ENCODE measurements at places on chromosomes 7 and 10. TPM values are rescaled to one million over a fixed set of nuclear protein-coding genes. Genes with fewer than 3 reads are reported as not detected.
A peak's percentile ranks its signal among the peaks of the same experiment; 100 is the strongest.

- ATAC-seq, result no peak
These were observed 117.4 kb upstream of the POM121L12 start for GRCh38 chr7:52917982-52918578.

- no peak for ATAC-seq
These were observed 123.8 kb upstream of the VKORC1L1 start for GRCh38 chr7:65749039-65749438.

GRCh38 chr10:11600280-11600679 is 11.2 kb downstream of the USP6NL start:
- ATAC-seq, result no peak

DNA sequence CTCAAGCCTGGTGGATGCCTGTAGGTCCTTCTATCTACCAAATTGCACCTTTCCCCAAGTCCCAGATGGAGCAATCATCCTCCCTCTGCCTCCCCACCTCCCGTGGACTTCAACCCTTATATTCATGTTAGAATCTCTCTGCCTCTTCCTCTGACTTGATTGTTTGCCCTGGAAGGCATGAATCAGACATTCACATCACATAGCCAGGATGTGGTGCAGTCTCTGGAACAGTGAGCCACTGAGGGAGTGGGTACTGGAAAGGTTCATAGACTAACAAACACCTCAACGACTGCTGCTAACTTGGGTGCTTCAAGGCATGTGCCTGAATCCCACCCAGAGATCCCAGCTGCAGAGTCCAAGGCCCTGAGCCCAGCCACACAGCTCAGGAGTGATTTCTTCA is 494.0 kb downstream of the TNS3 start:
- ATAC-seq, result no peak

DNA sequence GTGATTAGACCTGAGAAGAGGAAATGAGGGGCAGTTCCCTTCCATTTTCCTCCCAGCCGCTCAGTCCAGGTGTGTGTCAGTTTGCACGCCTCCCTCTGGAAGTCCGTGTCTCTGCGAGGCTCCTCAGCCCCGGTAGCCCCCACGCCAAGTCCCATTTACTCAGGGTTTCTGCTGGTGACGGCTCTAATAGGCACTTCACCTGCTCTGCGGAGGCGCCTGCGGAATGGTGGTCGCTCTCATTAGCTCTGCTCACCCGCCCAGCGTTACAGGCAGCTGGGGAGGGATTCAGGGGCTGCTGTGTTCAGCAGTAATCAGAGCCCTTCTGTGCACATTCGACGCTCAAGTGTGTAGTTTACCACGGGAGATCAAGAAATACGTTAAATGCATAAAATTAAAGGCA is 179.9 kb downstream of the MGMT start:
- ATAC-seq, result no peak

GRCh38 chr10:12420530-12421120 is 71.3 kb downstream of the CAMK1D start:
- ATAC-seq, result no peak

GRCh38 chr7:101924171-101924570 is 106.7 kb downstream of the CUX1 start:
- peak; percentile 99 for ATAC-seq

DNA sequence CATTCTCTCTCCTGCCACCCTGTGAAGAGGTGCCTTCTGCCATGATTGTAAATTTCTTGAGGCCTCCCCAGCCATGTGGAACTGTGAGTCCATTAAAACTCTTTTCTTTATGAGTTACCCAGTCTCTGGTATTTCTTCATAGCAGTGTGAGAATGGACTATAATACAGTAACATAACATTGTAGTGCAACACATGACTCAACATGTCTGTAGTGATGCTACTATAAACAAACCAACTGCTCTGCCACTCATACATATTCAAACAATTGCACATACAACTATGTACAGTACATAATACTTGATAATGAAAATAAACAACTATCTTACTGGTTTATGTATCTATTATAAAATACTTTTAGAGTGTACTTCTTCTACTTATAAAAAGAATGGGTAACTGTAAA is 7.1 kb downstream of the ATOH7 start:
- no peak for ATAC-seq

DNA sequence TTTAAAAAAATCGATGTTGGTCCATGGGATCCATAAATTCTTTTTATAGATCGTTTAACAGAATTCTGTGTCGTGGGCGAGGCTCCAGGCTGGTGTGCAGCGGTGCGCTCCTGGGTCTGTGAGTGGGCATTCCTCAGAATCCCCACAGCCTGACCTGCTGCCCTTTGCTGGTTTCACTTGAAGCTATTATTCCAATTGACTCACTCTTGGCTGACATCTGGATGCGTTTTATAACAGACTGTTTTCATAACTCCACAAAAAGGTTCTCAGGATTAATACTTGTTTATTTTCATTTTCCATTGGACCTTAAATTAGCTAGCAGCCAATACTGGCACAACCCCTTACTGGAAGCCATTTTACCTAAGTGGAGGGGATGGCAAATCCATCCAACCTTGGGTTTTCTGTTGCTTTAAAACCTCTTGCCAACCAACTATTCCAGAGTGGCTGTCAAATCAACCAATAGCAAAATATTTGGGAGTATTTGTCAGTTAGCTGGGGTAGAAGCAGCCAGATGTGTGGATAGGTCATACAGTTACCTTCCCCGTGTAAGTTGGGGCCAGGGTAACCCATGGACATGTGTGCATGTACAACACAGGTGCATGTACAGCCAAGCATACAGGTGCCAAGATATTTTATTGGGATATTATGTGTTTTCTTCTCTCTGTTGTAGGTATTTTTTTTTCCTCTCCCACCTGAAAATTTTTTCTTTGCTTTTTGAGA is 160.7 kb upstream of the ZNF32 start:
- ATAC-seq, result no peak

DNA sequence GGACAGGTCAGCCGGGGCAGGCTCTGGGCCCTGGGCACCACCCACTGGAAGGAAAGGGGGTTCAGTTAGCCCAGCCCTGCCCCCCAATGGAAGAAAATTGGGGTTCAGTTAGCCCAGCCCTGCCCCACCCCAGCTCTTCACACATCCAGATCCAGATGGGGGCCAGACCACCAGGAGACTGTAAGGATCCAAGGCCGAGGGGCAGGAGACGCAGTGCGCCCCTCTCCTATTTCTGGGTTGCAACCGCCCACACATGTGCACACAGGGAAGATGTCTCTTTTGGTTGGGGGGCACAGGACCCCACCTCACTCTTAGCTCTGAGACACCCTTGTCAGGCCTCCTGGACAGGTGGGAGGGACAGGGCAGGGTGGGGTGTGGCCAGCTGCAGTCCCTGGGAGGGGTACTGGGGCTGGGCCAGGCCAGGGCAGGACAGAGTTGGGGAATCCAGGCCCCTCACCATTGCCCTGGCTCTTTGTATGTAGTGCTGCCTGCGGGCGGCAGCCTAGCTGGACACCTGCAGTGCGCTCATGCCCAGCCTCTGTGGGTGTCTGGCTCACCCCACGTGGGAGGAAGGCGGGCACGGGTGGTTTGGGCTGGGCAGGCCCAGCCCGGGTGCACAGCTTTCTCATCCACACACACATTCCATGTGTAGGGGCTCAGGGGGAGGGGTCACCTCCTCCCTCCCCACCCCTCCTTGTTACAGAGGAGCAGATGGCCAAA is 141.2 kb downstream of the LHPP start:
- no peak for ATAC-seq

- peak; percentile 14 for ATAC-seq
These were observed 2.8 kb downstream of the GIMAP5 start for GRCh38 chr7:150740053-150740452.

DNA sequence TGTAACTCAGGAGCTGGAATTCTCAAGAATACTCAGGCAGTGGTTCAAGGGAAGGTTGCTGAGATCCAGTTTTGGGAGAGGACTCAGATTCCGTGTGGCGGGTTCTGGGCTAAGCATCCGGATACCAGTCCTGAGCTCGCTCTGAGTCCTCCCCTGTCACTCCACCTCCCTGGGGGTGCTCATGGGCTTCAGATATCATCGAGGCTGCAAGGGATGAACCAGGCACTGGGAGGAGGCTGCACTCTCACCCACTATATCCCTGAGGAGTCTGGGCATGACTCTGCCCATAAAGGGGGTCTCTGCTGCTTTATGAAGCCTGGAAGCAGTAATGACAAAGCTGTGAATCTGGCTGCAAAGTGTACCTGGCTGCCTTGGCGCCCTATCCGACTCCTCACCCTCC is 188.5 kb downstream of the TNS3 start:
- ATAC-seq, result no peak

GRCh38 chr7:124784879-124785818 is 19.6 kb upstream of the GPR37 start:
- no peak for ATAC-seq

GRCh38 chr7:7859411-7859810 is 109.2 kb upstream of the GLCCI1 start:
- no peak for ATAC-seq

- ATAC-seq, result no peak
These were observed 952 bp downstream of the DNMBP start for GRCh38 chr10:100008708-100009282.

- no peak for ATAC-seq
These were observed 148.0 kb upstream of the NRP1 start for GRCh38 chr10:33482486-33482885.

GRCh38 chr7:148487912-148488311 is 102.7 kb upstream of the C7orf33 start:
- no peak for ATAC-seq

DNA sequence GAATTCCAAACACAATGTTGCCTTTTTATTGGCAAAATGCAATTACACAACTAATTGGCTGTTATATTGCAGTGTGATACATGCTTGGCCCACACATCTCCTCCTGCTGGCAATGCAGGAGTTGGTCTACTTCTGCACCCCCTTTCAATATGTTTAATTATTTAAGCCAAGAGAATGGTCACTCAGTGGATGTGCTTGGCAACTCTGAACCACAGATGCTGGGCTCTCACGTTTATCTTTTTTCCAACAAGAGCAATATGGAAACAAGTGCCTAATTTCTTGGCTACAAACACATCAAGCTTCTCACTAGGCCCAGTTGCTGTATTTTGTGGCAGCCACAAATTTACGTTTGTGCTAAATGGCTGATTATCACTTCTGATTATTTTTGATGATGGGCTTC is 1149.2 kb upstream of the CELF2 start:
- no peak for ATAC-seq

- no peak for ATAC-seq
These were observed 12.8 kb upstream of the GPR15LG start for GRCh38 chr10:84160663-84161362.

GRCh38 chr7:4621396-4621795 is 60.7 kb upstream of the FOXK1 start:
- ATAC-seq, result no peak

GRCh38 chr10:32400961-32401360 is 45.0 kb upstream of the CCDC7 start:
- no peak for ATAC-seq

GRCh38 chr7:44145969-44146911 is 5.1 kb upstream of the MYL7 start:
- ATAC-seq, result peak; percentile 82

GRCh38 chr7:116711790-116712189 is 39.8 kb downstream of the MET start:
- ATAC-seq, result no peak

Gene SPDYE1
- total RNA-seq, result not detected

Gene PNLIPRP2
- not detected for total RNA-seq

Gene EPHA1
- total RNA-seq, result 1.8 TPM

Gene FIGNL1
- 62.5 TPM for total RNA-seq

Gene PNLIPRP3
- total RNA-seq, result not detected

Gene PAX4
- total RNA-seq, result not detected

Gene RELN
- not detected for total RNA-seq

Gene PCDH15
- total RNA-seq, result not detected

Gene EXOC4
- total RNA-seq, result 62.3 TPM

Gene AKR1E2
- total RNA-seq, result 3.7 TPM

Gene SPDYE8
- not detected for total RNA-seq

Gene SLC35G1
- 3.4 TPM for total RNA-seq

Gene HERPUD2
- 25.3 TPM for total RNA-seq

Gene OR2A42
- not detected for total RNA-seq

Gene TDRD1
- total RNA-seq, result 0.09 TPM

Gene COL28A1
- 0.11 TPM for total RNA-seq

Gene MARVELD1
- 2.0 TPM for total RNA-seq

Gene RBAK
- 29.1 TPM for total RNA-seq

Gene CLEC5A
- not detected for total RNA-seq

Gene FAM221A
- total RNA-seq, result 5.9 TPM
